Left lobe of liver (tissue), 2 donors: ENCODE measurements at places on chromosomes 16 and 17. TPM values are rescaled to one million over a fixed set of nuclear protein-coding genes. Genes with fewer than 3 reads are reported as not detected.
A peak's percentile ranks its signal among the peaks of the same experiment; 100 is the strongest.

GRCh38 chr16:51418258-51418657 lies 267.2 kb upstream of the SALL1 start:
- DNase-seq = no peak

The ORC6 gene
- total RNA-seq = 0.65 TPM

- no peak for DNase-seq
Observed at GRCh38 chr17:73467651-73468050, 155.8 kb upstream of the CDC42EP4 start.

- DNase-seq = no peak
Observed at GRCh38 chr17:16929757-16930520, 42.0 kb downstream of the TNFRSF13B start.

GRCh38 chr16:1398351-1398750 lies 16.2 kb downstream of the UNKL start:
- no peak for DNase-seq

DNA sequence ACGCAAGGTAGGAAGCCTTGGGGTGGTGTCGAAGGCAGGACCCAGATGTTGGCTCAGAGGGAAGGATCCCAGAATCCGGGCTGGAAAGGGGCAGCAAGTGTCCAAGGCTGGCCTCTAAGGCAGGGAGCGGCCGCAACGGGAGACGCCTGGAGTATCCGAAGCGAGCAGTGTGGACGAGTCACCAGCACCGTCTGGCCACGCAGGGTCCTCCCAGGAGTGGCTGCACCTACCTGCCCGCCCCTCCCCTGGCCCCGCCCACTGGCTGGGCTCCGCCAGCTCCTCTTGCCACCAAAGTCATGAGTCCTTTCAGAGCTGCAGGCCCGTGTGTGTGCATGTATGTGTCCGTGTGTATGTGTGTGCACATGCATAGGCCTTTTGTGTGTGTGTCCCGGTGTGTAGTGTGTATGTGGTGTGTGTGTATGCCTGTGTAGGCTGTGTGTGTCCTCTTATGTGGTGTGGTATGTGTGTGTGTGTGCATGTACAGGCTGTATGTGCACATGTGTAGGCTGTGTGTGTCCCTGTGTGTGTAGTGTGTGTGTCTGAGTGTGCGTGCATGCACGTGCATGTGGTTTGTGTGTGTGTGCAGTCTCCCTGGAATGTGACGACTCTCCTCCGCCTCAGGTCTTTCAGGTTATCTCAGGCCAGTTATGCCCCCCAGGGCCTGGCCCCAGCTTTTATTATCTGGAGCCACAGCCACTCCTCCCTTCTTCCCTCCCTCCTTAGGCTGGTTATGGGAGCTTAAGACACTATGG lies at the start of gene PRSS8:
PRSS8 (minus strand) TSS at position 193 of the 752 bp plus-strand sequence. CDS start 229 bp downstream, outside the sequence.
- DNase-seq = peak; percentile 88

GRCh38 chr17:71899317-71899716 lies 221.5 kb upstream of the SOX9 start:
- DNase-seq = no peak

DNA sequence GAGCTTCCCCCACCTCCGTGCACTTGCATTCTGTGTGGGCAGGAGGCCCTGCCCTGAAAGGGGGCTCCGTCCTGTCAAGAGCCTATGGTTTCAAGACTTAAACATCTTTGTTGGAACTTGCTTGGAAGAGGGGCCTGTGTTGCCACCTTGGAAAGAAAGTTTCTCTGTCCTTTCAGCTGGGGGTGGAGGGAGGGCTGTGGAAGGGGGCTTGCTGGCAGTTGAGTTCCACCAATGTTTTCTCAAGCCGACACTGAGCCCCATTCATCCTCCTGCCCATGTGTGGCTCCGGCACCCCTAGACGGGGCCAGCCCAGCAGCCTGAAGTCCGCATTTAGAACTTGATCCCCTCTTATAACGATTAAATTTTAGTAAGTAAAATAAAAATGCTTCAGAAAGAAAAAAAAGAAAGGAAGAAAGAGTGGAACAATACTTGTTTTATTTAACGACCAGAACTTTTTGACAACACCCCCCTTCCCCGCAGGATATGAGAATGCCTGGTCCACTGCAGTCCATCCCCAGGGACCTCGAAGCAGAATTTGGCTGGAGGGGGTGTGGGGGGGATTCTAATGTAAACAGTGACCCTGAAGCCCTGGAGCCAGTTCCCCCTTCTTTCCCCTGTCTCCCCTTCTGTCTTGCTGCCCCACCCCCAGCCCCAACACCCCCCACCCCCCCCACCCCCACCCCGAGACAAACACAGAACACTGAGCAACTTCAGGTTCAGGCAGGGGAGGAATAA lies 26.9 kb upstream of the CLEC18A start:
- DNase-seq = no peak

- no peak for DNase-seq
Observed at GRCh38 chr17:22304667-22305303, 612.5 kb downstream of the KCNJ18 start.

- no peak for DNase-seq
Observed at GRCh38 chr16:11145173-11145818, 110.7 kb downstream of the SOCS1 start.

The UBALD1 gene
- total RNA-seq = 19.1 TPM

DNA sequence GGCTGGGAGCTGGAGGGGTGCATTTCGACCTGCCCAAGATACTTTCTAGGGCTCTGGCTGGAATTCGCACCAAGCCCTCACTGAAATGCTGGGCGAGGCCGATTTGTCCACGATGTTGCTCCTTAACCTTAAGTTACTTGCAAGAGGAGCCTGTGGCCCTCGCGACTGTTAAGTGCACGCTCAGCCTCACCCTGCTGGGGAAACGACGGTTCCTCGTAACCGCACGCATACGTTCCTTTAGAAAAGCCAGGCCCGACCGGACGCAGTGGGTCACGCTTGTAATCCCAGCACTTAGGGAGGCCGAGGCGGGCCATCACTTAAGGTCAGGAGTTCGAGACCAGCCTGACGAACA lies 607 bp upstream of the NCOR1 start:
- DNase-seq = no peak

The KRTAP9-3 gene
- not detected for total RNA-seq

The ACSM2A gene
- 359 TPM for total RNA-seq

- no peak for DNase-seq
Observed at GRCh38 chr17:75109046-75109406, 743 bp upstream of the ARMC7 start.
